ENCODE measurements at places on chromosomes 11 and 22.

DNA sequence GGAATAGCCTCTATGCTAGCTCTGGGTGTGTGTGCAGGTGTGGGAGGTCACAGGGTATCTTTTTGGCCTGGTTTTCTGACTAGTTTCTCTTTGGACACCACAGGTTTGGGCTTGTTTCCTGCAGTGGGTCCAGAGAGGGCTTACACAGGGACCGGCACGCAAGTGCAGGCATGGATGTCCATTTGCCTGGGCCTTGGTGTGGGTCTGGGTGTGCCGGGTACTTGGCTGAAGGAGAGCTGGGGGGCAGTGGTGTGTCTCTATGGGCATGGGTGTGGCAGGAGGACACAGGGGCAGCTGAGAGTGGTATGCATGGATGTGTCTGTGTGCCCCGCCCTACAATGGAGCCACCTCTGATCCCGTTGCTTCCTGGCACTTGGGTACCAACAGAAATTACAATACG, 7.5 kb upstream of the KCNJ11 start:
- DNase-seq = no peak

DNA sequence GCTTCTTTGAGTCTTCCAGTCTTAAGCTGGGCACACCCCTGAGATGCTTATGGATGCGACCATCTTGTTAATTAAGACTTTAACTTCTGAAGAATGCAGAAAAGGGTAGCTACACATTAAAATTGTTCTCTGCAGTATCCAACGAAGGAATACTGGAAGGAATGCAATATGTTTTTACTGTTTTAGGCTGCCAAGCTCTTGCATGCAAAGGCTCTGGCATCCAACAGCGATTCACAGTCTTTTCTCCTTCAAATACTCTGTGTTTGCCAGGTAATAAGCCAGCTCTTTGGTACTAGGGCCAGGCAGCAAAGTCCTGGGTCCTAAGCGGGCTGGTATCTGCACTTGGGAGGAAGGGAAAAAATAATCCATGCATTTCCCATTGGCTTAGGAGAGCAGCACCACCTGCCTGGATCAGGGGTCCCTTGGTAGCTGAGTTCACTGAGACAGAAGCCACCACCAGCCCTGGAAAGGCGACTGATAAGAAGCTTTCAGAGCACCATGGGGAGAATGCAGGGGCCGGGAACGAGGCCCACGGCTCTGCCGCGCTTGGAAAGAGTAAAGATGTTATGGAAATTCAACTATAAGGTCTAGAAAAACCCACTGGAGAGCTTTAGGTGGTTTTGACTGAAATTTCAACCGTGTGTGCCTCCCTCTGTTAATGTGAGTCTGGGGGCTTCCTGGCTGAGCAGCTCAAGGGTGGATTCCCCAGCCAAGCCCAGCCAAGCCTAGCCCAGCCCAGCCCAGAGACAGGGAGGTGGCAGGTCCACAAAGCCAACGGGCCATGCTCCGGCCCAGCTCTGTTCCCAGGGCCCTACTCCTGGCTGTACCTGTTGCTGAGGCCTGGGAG, 67.0 kb upstream of the CCND1 start:
- no peak for DNase-seq

DNA sequence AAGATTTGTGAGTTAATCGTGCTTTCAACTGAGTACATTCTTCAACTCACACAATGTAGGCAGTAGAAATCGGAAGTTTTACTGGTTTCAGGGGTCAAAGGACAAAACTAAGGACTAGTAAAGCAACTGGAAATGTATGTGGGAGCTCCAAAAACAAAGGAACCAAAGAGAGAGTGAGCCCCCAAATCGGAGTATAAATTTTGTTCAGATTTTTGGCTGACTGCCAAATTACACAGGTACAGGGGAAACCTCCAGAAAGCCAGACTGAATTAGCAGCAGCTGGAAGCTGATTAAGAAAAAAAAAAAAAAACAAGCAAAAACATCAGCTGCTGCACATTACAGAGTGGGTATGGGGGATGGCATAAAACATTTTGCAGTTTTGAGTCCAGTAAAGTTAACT, 75.2 kb upstream of the GNAZ start:
- DNase-seq = no peak

GRCh38 chr22:21074102-21074715, 28.5 kb downstream of the LRRC74B start:
- no peak for DNase-seq

GRCh38 chr22:28773461-28773867, 969 bp downstream of the CCDC117 start:
- no peak for DNase-seq

- no peak for DNase-seq
Measured at GRCh38 chr22:37240240-37240940, 3.7 kb downstream of the RAC2 start.

- no peak for DNase-seq
Measured at GRCh38 chr22:49462795-49463194, 364.9 kb downstream of the BRD1 start.

DNA sequence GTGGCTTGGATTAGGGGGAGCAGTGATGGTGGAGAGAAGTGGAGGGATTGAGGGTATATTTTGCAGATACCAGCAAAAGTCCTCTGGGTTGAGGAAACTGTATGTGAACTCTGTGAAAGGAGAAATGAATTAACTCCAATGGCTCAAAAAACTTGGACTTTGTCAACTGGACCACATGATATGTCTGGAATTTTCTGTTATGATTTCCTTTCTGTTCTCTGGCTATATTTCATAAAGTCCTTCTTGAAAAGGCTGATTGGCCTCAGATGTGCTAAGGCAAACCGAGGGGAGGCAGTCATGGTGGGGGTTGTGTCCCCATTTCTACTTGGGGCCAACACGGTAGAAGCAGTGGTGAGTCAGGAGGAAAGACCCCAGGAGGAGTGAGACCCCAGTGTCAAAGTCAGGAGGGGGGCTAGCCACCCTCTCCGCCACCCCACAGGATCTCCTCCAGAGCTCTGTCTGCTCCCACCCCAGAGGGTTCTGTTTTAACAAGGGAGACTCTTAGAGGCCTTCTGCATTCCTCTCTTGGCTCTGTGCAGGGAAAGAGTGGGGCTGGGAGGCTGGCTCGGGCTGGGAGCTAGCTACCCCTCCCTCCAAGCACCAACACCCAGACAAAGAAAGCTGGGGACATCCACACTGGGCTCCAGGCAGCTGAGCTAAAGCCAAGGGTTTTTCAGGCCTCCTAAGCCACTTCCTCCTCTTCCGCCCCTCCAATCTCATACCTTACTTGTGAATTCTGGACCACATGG, 13.8 kb downstream of the CHRDL2 start:
- no peak for DNase-seq

- no peak for DNase-seq
Measured at GRCh38 chr22:47417699-47418098, 655.2 kb downstream of the TBC1D22A start.

- no peak for DNase-seq
Measured at GRCh38 chr22:40181323-40181722, 3.6 kb downstream of the TNRC6B start.

DNA sequence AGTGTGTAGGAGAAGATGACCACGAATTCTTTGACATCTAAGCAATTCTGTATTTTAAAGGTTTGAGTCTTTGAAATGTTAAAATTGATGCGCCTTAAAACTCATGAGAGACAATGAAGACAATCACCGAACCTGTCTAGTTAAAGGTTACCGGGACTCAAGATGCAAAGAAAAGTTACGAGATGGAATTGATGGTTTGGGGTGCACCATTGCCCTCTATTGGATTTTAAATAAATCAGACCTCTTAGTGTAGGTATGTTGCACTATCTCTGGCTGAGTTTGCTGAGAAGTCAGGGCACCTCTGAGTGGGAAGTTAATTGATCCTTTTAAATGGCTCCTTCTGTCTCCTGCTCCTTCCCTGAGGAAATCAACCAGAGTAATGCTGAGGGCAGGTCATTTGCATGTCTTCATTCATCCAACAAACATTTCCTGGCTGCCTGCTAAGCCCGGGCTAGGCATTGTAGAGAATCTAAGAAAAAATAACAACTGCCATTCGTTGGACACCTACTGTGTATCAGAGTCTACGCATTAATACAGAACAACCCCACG, 19.4 kb upstream of the TMA7B start:
- DNase-seq = no peak

DNA sequence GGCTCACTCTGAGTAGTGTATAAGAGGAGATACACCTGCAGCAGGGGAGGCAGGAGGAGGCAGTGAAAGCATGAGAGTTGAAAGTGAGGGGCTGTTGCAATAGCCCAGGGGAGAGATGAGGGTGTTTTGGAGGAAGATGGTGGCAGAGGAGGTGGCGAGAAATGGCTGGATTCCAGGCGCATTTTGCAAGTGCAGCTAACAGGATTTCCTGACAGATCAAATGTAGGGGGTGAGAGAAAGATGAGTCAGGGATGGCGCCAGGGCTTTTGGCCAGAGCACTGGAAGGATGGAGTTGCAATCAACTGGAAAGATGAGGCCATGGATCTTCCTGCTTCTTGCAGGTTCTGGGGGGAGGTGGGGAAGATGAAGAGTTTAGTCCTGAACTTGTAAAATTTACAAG, 16.8 kb upstream of the TSPAN18 start:
- no peak for DNase-seq

- no peak for DNase-seq
Measured at GRCh38 chr11:119441898-119442243, 18.9 kb upstream of the THY1 start.

DNA sequence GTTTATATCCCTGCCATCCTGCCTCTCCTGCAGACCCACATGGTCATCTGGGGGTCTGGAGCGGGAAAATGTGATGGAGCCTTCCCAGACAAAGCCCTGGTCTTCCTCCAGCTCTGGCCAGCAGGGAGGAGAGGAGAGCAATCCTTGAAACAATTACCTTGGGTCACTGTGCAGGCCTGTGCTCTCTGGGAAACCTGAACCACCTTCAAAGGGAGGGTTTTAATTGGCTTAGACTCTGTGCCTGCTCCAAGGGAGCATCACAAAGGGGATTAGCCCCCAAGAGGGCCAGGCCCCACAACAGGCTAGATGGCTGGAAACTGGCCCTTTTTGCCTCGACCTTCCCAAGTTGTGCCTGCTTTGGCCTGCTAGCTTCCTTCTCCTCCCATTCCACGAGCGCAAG, 351.9 kb downstream of the TENM4 start:
- DNase-seq = no peak

DNA sequence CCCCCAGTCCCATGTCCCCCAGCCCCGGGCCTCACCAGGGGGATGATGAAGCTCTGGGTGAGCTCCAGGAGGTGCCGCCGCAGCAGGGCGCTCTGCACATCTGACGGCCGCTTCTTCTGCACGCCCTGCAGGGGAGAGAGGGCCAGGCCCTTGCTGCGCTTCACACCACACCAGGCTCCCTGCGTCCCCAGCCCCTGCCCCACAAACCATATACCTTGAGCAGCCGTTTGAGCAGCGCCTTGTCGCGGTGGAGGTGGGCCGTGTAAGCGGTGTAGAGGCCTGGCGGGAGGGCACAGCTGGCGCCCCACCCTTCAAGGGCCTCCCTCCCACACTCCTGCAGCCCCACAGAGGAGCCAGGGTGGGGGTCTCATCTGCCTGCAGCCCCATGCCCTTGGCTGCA, 6.2 kb upstream of the PLXNB2 start:
- DNase-seq = no peak

DNA sequence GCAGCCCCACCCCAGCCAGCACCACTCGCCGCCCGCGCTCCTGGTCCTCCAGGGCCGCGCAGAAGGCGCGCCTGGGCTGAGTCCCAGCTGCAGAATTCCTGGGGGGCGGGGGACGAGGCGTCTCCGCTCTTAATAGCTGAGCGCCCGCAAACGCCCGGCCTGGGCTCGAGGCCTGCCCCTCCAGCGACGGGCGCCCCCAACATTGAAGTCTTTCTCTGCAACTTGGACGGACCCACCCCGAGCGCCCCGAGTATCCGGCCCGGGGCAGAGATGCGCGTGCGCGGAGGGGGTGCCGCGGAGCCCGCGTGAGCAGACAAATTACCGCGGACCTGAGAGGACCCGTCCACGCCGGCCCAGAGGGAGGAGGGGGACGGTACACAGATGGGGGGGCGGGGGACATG, 6.7 kb upstream of the SYT7 start:
- no peak for DNase-seq

GRCh38 chr22:37224757-37225420, 12.6 kb upstream of the SSTR3 start:
- no peak for DNase-seq

GRCh38 chr11:50155508-50155907, 122.8 kb downstream of the OR4C45 start:
- DNase-seq = no peak

- no peak for DNase-seq
Measured at GRCh38 chr22:43774318-43774915, 37.7 kb downstream of the EFCAB6 start.
